ENCODE measurements at places on chromosomes 4 and X. TPM values are rescaled to one million over a fixed set of nuclear protein-coding genes. Genes with fewer than 3 reads are reported as not detected.

- no peaks in the 10 kb centered on the region for H3K27me3 ChIP-seq
- H3K36me3 ChIP-seq, result no peaks in the 10 kb centered on the region
- H3K4me1 ChIP-seq, result no peaks in the 10 kb centered on the region
- H3K27ac ChIP-seq, result no peak overlapping the region
- no peak for DNase-seq
Measured at GRCh38 chrX:148259990-148260389, 240.4 kb upstream of the AFF2 start.

- H3K36me3 ChIP-seq, result no peaks in the 10 kb centered on the region
- no peak overlapping the region for H3K27ac ChIP-seq
- H3K27me3 ChIP-seq, result no peaks in the 10 kb centered on the region
- H3K4me1 ChIP-seq, result no peaks in the 10 kb centered on the region
Measured at GRCh38 chrX:3175659-3176438, 134.6 kb downstream of the ARSF start.

DNA sequence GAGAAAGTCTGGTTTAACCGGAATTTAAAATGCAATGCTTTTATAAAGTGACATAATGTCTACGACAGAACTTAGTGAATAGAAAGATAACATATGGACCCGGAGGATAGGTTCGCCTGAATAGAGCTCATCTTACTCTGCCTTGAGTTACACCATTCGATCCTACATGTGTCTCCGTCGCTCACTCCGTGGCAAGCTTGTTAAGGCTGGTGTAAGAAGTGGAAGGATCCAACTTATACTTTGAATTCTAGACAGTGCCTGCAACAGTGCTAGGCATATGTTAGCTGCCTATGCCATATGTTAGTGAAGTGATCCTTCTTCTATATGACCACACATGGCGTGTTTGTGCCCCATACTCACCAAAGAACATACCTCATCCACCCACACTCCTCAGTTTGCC lies 50.9 kb downstream of the SEL1L3 start:
- no peaks in the 10 kb centered on the region for H3K27me3 ChIP-seq
- no peak overlapping the region for H3K4me3 ChIP-seq
- peaks cover 5% of the 10 kb centered on the region for H3K4me1 ChIP-seq
- no peak overlapping the region for H3K27ac ChIP-seq
- no peaks in the 10 kb centered on the region for H3K36me3 ChIP-seq

DNA sequence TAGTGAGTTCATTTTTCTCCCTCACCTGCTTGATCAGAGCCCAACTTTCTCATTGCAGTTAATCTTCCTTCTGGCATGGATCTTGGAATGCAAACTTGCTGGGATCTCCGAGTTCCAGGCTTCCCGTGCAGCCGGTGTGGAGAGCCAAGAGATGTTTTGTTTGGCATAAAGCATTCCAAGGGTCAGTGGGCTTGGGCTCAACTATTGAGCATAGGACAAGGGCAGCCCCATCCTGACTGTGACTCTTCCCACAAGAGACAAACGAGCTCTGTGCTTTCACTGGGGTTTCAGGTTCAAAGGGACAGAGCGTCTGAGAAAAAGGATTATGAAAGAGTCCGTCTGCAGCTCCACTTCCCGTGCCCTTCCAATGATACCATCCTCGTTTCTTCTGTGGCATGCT lies 10.5 kb downstream of the TLR7 start:
- no peak overlapping the region for H3K4me3 ChIP-seq
- no peak for DNase-seq
- no peaks in the 10 kb centered on the region for H3K36me3 ChIP-seq
- H3K27ac ChIP-seq, result no peak overlapping the region
- H3K27me3 ChIP-seq, result no peaks in the 10 kb centered on the region

GRCh38 chr4:78439328-78439727 lies 112.2 kb upstream of the ANXA3 start:
- H3K27ac ChIP-seq, result no peak overlapping the region
- no peaks in the 10 kb centered on the region for H3K4me1 ChIP-seq
- no peak overlapping the region for H3K4me3 ChIP-seq
- no peaks in the 10 kb centered on the region for H3K27me3 ChIP-seq

GRCh38 chrX:32687379-32687778 lies 524.0 kb downstream of the DMD start:
- no peak for DNase-seq
- no peaks in the 10 kb centered on the region for H3K36me3 ChIP-seq
- no peak overlapping the region for H3K27ac ChIP-seq
- H3K4me3 ChIP-seq, result no peak overlapping the region
- H3K27me3 ChIP-seq, result no peaks in the 10 kb centered on the region
- H3K4me1 ChIP-seq, result no peaks in the 10 kb centered on the region

- H3K27ac ChIP-seq, result no peak overlapping the region
- no peak for DNase-seq
- no peaks in the 10 kb centered on the region for H3K36me3 ChIP-seq
Measured at GRCh38 chr4:120685756-120686278, 236.7 kb downstream of the PRDM5 start.

GRCh38 chr4:45985038-45985437 lies 138.8 kb downstream of the GABRG1 start:
- H3K36me3 ChIP-seq, result no peaks in the 10 kb centered on the region
- no peaks in the 10 kb centered on the region for H3K4me1 ChIP-seq
- no peak for DNase-seq
- no peak overlapping the region for H3K27ac ChIP-seq
- no peak overlapping the region for H3K4me3 ChIP-seq

- no peaks in the 10 kb centered on the region for H3K27me3 ChIP-seq
- H3K4me1 ChIP-seq, result no peaks in the 10 kb centered on the region
- DNase-seq, result no peak
Measured at GRCh38 chr4:181777518-181777917, 465.7 kb upstream of the TENM3 start.

GRCh38 chr4:152643153-152644035 lies 36.4 kb downstream of the TMEM154 start:
- H3K27me3 ChIP-seq, result no peaks in the 10 kb centered on the region
- peaks cover 19% of the 10 kb centered on the region for H3K4me1 ChIP-seq
- H3K27ac ChIP-seq, result no peak overlapping the region
- H3K36me3 ChIP-seq, result no peaks in the 10 kb centered on the region
- no peak for DNase-seq
- H3K4me3 ChIP-seq, result no peak overlapping the region

DNA sequence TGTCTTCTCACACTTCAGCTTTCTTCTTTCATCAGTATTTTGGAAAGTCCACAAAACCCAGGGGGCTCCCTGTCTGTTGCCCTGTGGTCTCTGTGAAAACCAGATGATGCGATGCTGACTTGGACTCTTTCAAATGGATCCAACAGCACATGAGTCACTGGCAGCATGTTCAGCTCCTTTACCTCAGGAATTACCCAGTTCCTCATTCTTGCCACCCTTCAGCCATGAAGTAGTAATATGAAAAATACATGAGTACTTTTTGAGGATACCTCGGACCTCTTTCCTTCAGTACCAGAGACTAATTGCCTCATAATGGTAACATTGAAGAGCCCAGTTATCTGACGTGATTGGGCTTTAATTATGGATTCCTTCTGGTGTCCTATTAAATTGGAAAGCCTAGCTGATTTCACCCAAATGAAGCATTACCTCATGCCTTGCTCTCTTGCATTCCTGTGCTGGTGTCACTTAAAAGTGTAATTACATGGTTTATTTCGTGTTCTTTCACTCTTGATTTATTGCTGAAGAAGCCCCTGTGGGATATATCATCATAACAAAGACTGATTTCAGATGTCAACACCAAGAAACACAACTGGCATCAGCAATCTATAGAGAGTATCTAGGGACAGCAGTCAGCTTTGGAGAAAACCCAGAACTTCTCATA lies 63.4 kb downstream of the NFKB1 start:
- H3K36me3 ChIP-seq, result peaks cover 5% of the 10 kb centered on the region
- H3K4me1 ChIP-seq, result no peaks in the 10 kb centered on the region
- H3K27ac ChIP-seq, result no peak overlapping the region

DNA sequence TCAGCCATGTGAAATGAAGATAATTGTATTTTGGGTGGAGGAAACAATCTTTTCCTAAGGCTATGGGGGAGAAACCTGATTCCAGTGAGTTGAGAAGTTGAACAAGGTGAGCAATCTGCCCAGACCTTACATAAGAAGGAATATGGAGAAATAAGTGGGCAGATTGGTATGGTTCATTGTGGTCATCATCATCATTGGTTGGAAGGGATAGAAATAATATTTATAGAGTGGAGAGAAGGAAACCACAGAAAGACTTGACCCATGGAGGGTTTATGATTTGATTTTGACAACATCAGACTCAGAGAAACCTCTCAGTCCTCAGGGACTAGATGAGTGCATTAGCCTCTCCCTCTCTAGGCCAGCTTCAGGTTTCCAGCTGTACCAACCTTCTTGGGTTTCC lies 177.9 kb upstream of the NEIL3 start:
- H3K36me3 ChIP-seq, result no peaks in the 10 kb centered on the region
- no peaks in the 10 kb centered on the region for H3K27me3 ChIP-seq
- H3K4me1 ChIP-seq, result no peaks in the 10 kb centered on the region
- no peak overlapping the region for H3K4me3 ChIP-seq

DNA sequence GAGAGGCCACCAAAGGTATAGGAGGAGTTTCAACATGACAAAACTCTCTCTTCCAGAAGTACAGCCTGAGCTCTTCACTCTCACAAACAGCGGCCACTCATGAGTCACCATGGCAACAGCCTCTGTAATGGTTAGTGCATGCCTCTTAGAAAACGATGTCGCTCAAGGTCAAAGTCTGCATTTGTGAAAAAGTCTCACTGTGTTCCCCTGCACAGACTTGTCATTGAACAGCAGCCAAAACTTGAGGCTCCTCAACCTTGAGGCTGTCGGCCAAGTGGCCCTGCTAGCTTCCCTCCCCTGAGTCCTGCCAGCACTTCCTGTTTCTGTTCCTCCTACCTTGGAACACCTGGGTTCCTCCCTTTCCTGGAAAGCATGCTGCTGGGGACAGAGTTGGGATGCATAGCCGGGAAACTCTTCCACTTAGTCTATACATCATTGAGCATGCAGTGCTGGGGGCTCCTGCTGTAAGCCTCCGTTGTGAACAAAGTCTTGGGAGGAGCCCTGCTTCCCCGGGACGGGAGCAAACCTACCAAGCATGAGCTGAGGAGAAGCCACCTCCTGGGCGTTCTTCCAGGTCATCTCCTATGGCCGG lies 66.6 kb downstream of the ING2 start:
- no peak overlapping the region for H3K27ac ChIP-seq
- no peaks in the 10 kb centered on the region for H3K36me3 ChIP-seq
- no peaks in the 10 kb centered on the region for H3K27me3 ChIP-seq
- no peak for DNase-seq
- H3K4me1 ChIP-seq, result peaks cover 19% of the 10 kb centered on the region

GRCh38 chr4:2598511-2599303 lies 62.3 kb downstream of the FAM193A start:
- no peaks in the 10 kb centered on the region for H3K27me3 ChIP-seq
- no peaks in the 10 kb centered on the region for H3K36me3 ChIP-seq
- H3K27ac ChIP-seq, result no peak overlapping the region
- no peak for DNase-seq
- H3K4me1 ChIP-seq, result no peaks in the 10 kb centered on the region

- DNase-seq, result no peak
- no peak overlapping the region for H3K4me3 ChIP-seq
- no peaks in the 10 kb centered on the region for H3K4me1 ChIP-seq
- no peaks in the 10 kb centered on the region for H3K27me3 ChIP-seq
Measured at GRCh38 chr4:86626066-86626465, 32.0 kb downstream of the PTPN13 start.

DNA sequence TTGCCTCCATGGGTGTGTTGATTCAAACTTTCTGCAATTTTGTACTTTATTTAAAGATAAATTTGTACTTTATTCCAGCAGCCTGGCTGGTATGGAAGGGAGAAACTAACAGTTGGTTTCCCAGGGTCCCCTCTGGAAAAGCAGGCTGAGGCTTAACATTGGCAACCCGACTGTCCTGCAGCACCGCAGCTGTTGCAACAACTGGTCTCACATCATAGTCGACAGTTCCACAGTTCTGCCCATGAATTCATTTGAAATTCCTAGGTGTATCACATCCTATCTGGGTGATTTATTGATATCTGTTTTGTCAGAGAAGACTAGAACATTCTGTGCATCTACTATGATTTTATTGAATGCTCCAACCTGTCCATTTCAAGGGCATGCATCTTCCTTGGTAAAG lies 98.8 kb upstream of the GATB start:
- H3K27me3 ChIP-seq, result no peaks in the 10 kb centered on the region
- DNase-seq, result no peak
- no peaks in the 10 kb centered on the region for H3K36me3 ChIP-seq
- no peaks in the 10 kb centered on the region for H3K4me1 ChIP-seq

DNA sequence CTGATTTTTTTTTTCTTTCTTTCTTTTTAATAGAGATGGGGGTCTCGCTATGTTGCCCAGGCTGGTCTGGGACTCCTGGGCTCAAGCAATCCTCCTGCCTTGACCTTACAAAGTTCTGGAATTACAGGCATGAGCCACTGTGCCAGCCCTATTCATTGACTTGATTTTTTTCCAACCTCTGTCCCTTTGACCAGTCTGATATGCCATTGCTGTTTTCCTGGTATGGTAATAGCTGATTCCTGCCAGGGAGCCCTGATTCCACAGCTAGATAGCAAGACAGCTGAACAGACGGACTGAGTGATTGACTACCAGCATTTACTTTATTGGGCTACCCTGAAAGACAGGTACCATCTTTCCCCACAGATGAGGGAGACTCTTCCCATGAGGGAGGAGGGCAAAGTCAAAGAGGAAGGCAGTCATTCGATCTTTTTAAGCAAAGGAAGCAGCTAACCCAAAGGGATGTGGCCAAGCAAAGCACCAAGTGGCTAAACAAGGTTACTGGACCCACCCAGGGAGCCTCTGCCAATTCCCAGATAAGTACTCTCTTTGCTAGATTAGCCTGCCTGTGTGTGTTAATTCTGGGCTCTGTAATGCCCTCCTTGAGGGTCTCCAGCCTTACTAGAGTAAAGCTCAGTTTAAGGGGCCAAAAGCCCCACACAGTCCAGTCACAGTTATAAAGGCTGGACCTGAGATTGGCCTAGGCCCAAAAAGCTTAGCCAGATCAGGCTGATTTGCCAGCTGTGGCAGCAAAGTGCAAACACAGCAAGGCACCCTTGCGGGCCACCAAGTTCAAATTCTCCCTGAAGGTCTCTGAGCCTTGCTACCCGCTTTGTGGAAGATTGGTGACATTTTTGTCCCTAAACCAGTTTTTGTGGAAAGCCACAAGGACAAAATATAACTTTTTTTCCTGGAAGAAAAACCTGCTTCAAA lies 192.4 kb upstream of the GPC4 start:
- H3K4me3 ChIP-seq, result no peak overlapping the region
- DNase-seq, result no peak
- no peaks in the 10 kb centered on the region for H3K36me3 ChIP-seq
- H3K27ac ChIP-seq, result no peak overlapping the region
- no peaks in the 10 kb centered on the region for H3K27me3 ChIP-seq

GRCh38 chr4:4274226-4274625 lies 15.7 kb downstream of the LYAR start:
- DNase-seq, result no peak
- H3K27ac ChIP-seq, result no peak overlapping the region
- no peak overlapping the region for H3K4me3 ChIP-seq
- no peaks in the 10 kb centered on the region for H3K4me1 ChIP-seq

- no peak overlapping the region for H3K4me3 ChIP-seq
- no peaks in the 10 kb centered on the region for H3K36me3 ChIP-seq
- no peak for DNase-seq
- H3K27ac ChIP-seq, result no peak overlapping the region
- H3K27me3 ChIP-seq, result no peaks in the 10 kb centered on the region
Measured at GRCh38 chr4:48939785-48940184, 33.2 kb upstream of the OCIAD2 start.

The TBC1D9 gene
- total RNA-seq, result 13.2 TPM

The RNF212 gene
- total RNA-seq, result 0.53 TPM

The F9 gene
- not detected for total RNA-seq

The EGF gene
- total RNA-seq, result 0.26 TPM

The TRAPPC2 gene
- total RNA-seq, result 11.4 TPM
